Vagina (tissue), 2 donors: ENCODE measurements at places on chromosomes 3 and 15.

DNA sequence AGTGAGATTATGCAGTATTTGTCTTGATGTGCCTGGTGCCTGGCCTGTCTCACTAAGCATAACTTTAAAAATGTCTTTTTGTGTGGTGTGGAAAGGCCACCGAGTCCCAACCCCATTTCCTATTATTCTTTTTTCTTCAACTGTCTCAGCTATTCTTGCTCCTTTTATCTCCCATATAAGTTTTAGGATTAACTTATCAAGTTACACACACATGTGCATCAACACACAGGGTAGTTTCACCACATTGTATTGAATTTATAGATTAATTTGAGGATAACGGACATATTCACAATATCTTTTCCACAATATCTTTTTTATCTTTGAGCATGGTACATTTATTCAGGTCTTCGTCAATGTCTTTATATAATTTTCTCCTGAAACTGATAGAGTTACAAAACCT is 127.6 kb downstream of the RYR3 start:
- no peak overlapping the region for H3K27ac ChIP-seq
- no peaks in the 10 kb centered on the region for H3K4me1 ChIP-seq
- H3K4me3 ChIP-seq = no peak overlapping the region
- no peak for DNase-seq

DNA sequence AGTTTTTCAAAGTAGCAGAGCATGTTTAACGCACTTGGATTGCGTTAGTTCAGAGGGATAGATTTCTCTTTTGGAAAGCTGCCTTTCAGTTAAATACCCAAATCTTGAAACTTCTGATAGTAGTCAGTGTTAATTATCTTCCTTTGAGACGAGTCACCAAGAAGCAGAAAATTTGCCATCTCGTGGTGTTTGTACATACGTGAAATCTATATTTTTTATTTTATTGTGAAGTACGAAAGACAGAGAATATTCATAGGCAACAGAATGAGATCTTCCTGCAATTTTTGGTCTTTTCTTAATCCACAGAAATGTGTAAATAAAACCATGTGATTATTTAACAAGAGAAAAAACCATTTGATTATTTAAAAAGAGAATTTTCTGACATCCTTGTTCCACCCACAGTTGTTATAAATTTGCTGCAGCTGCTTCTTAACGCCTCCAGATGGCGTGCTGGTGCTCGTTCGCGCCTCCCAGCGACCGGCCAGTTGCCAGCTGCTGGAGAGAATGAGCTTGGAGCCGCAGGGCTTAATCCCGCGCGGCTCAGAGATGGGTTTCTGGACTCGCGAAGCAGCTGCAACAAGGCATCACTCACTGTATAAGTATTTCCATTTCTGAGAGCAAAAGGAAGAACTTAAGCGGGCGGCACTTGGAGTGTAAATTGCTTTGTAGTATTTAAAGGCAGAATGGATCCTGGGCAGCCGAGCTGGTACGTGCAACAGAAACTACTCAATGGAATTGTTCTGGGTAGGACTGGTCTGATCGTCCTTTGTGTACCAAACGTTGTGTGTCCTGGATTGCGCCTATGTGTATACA is 10.5 kb upstream of the SLITRK3 start:
- H3K36me3 ChIP-seq = no peaks in the 10 kb centered on the region
- no peaks in the 10 kb centered on the region for H3K4me1 ChIP-seq
- H3K27ac ChIP-seq = no peak overlapping the region
- no peaks in the 10 kb centered on the region for H3K27me3 ChIP-seq
- DNase-seq = no peak

- no peak overlapping the region for H3K27ac ChIP-seq
- H3K36me3 ChIP-seq = no peaks in the 10 kb centered on the region
- no peaks in the 10 kb centered on the region for H3K4me1 ChIP-seq
These were observed 463.8 kb downstream of the EDEM1 start for GRCh38 chr3:5651351-5651750.

GRCh38 chr15:60399931-60400330 is 2.1 kb upstream of the ANXA2 start:
- no peak overlapping the region for H3K4me3 ChIP-seq
- H3K27me3 ChIP-seq = no peaks in the 10 kb centered on the region
- peak overlapping the region; percentile 54 for H3K27ac ChIP-seq
- H3K36me3 ChIP-seq = peaks cover 6% of the 10 kb centered on the region
- H3K4me1 ChIP-seq = peaks cover 32% of the 10 kb centered on the region
- no peak for DNase-seq

- no peaks in the 10 kb centered on the region for H3K4me1 ChIP-seq
- no peaks in the 10 kb centered on the region for H3K27me3 ChIP-seq
- no peak overlapping the region for H3K27ac ChIP-seq
- H3K4me3 ChIP-seq = no peak overlapping the region
- DNase-seq = no peak
- H3K36me3 ChIP-seq = peaks cover 81% of the 10 kb centered on the region
These were observed 58.0 kb downstream of the CHD2 start for GRCh38 chr15:92958105-92958504.

GRCh38 chr3:129325383-129325782 is 46.7 kb downstream of the HMCES start:
- H3K4me3 ChIP-seq = no peak overlapping the region
- no peak for DNase-seq

- H3K36me3 ChIP-seq = peaks cover 79% of the 10 kb centered on the region
- no peak overlapping the region for H3K4me3 ChIP-seq
- no peak overlapping the region for H3K27ac ChIP-seq
- no peak for DNase-seq
- H3K27me3 ChIP-seq = no peaks in the 10 kb centered on the region
- no peaks in the 10 kb centered on the region for H3K4me1 ChIP-seq
These were observed 9.7 kb downstream of the NCBP2 start for GRCh38 chr3:196932600-196932999.

- DNase-seq = no peak
- H3K4me3 ChIP-seq = no peak overlapping the region
- H3K27me3 ChIP-seq = no peaks in the 10 kb centered on the region
- H3K36me3 ChIP-seq = no peaks in the 10 kb centered on the region
These were observed 779.1 kb downstream of the MECOM start for GRCh38 chr3:168884353-168884903.

DNA sequence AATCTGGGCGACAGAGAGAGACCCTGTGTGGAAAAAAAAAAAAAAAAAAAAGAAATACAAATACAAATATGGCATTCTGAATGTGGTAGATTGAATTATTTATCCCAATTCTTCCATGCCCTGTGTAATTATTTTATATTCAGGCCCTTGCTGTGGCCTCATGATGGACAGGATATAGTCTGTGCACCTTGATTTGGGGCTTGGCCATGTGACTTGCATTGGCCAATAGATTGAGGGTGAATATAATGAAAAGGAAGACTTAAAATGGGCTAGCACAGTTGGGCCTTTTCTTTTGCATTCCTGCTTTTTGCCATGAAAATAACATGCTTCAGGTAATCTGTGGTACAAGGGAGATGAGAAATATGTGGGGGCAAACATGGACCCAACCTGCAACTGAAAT is 27.1 kb upstream of the IGF2BP2 start:
- H3K36me3 ChIP-seq = no peaks in the 10 kb centered on the region
- DNase-seq = no peak
- H3K27me3 ChIP-seq = no peaks in the 10 kb centered on the region
- no peak overlapping the region for H3K4me3 ChIP-seq
- H3K27ac ChIP-seq = no peak overlapping the region
- H3K4me1 ChIP-seq = no peaks in the 10 kb centered on the region

DNA sequence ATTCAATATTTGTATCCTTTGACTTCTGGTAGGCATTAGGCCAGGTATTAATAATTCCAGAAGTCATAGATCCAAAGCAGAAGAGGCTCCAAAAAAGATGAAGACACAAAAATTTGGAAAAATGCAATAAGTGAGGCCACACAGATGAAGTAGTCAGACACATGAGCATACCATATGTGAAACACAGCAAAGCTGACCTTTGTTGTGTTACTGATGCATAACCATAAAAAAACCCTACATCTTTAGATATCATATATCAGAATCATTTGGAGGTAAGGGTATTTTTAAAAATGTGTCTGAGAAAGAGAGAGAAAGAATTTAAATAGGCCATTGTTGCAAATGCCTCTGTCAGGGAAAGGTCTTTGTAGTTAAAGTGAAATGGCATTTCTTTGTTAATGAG is 314.9 kb downstream of the SLC9A9 start:
- DNase-seq = no peak
- H3K4me1 ChIP-seq = peaks cover 56% of the 10 kb centered on the region
- no peak overlapping the region for H3K27ac ChIP-seq
- no peaks in the 10 kb centered on the region for H3K36me3 ChIP-seq
- no peaks in the 10 kb centered on the region for H3K27me3 ChIP-seq

GRCh38 chr3:112627919-112628466 is 12.9 kb downstream of the CCDC80 start:
- H3K27me3 ChIP-seq = no peaks in the 10 kb centered on the region
- no peak for DNase-seq
- H3K4me1 ChIP-seq = peaks cover 67% of the 10 kb centered on the region
- H3K4me3 ChIP-seq = no peak overlapping the region
- H3K36me3 ChIP-seq = no peaks in the 10 kb centered on the region
- peak overlapping the region; percentile 66 for H3K27ac ChIP-seq

DNA sequence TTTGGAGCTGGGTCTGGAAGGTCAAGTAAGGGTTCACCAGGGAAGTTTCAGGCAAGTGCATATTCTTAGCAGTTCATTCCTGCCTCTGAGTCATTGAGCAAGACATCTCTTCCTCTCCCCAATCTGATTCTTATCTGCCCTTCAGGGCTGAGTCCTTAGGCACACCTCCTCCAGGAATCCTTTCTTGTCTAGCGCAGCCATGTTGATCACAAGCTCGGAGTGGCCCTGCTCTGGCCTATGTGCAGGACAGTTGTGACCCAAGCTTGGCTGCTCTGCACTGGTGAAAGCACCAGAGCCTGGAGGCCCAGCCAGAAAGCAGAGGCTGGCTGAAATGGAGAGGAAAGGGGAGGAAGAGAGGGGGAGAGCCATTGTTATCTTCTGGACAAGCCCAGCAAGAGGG is 30.9 kb upstream of the MRPS22 start:
- H3K36me3 ChIP-seq = no peaks in the 10 kb centered on the region
- H3K27ac ChIP-seq = no peak overlapping the region
- H3K27me3 ChIP-seq = no peaks in the 10 kb centered on the region
- peaks cover 27% of the 10 kb centered on the region for H3K4me1 ChIP-seq
- DNase-seq = no peak

- H3K4me3 ChIP-seq = no peak overlapping the region
- peaks cover 2% of the 10 kb centered on the region for H3K4me1 ChIP-seq
- no peaks in the 10 kb centered on the region for H3K36me3 ChIP-seq
- peak; percentile 84 for DNase-seq
- H3K27ac ChIP-seq = no peak overlapping the region
These were observed 6.2 kb downstream of the MELTF start for GRCh38 chr3:197023241-197023997.

GRCh38 chr3:11206316-11206715 is 52.0 kb downstream of the HRH1 start:
- peaks cover 31% of the 10 kb centered on the region for H3K4me1 ChIP-seq
- no peaks in the 10 kb centered on the region for H3K36me3 ChIP-seq
- no peak overlapping the region for H3K4me3 ChIP-seq
- DNase-seq = no peak
- H3K27ac ChIP-seq = no peak overlapping the region

DNA sequence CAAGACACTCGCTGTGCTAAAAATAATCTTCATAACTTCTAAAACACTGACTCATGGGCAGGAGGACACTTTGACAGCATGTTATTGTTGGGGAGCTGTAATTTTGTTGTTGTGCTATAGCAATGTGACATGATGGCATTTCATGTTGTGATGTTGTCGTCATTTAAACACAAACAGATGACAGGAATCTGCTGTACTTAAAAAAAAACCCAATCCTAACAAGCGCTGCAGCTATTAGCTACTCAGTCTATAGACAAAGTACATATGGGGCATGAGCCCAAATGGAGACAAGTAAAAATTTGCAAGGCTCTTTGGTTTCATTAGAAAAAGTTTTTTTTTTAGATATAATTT is 828 bp upstream of the ATOSA start:
- no peaks in the 10 kb centered on the region for H3K27me3 ChIP-seq
- H3K4me3 ChIP-seq = peak overlapping the region; percentile 99
- no peak for DNase-seq
- peak overlapping the region; percentile 99 for H3K27ac ChIP-seq
- H3K4me1 ChIP-seq = peaks cover 30% of the 10 kb centered on the region

DNA sequence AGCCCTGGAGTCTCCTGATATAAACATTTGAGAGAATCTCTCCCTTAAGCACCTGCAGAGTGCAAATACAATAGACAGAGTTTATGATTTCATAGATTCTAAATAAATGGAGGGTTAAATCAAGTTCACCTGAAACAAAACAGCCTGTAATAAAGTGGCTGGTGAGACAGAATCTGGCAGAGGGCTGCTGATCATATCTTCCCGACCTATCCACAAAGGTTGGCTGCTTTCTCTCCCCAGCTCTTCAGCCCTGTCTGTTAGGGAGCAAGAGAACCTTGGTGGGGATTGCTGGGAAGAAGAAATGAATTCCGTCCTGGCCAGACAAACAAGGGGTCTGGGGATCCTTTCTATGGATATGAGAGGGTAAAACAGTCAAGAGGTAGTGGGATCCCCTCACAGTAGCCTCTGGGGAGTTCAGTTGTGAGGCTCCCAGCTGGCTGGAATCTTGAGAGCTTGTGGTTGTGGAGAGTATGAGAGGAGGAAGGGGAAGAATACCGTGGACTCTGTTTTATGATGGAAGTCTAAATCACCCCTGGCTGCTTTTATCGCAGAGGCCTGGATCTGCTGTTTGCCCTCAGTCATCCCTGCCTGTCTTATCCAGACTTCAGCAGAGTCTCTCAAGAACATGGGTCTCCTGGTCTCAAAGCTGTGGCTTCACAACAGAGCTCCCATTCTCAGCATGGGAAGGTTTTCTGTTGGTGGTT is 451.3 kb downstream of the NTRK3 start:
- no peak overlapping the region for H3K4me3 ChIP-seq
- H3K36me3 ChIP-seq = no peaks in the 10 kb centered on the region
- no peaks in the 10 kb centered on the region for H3K4me1 ChIP-seq
- DNase-seq = no peak

DNA sequence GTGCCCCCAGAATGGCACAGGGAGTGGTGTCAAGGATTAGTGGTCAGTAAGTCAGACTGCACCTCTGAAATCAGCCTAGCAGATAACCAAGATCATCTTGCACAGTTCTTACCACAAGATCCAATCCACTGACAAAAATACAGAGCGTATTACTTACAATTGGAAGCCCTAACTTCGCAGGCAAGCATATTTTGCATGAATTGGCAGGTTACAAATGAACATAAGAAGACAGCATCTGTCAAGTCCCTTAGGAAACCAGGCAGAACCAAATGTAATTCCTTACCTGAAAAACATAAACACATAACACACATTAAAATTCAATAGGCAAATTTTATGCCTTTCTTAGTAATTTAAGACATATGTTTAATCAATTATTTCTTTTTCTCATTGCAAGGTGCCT is 293.4 kb downstream of the MAGI1 start:
- no peaks in the 10 kb centered on the region for H3K36me3 ChIP-seq
- H3K27ac ChIP-seq = no peak overlapping the region
- no peaks in the 10 kb centered on the region for H3K27me3 ChIP-seq
- H3K4me1 ChIP-seq = no peaks in the 10 kb centered on the region
- no peak overlapping the region for H3K4me3 ChIP-seq
